ENCODE measurements at places on chromosomes 13 and 19. TPM values are rescaled to one million over a fixed set of nuclear protein-coding genes. Genes with fewer than 3 reads are reported as not detected.

DNA sequence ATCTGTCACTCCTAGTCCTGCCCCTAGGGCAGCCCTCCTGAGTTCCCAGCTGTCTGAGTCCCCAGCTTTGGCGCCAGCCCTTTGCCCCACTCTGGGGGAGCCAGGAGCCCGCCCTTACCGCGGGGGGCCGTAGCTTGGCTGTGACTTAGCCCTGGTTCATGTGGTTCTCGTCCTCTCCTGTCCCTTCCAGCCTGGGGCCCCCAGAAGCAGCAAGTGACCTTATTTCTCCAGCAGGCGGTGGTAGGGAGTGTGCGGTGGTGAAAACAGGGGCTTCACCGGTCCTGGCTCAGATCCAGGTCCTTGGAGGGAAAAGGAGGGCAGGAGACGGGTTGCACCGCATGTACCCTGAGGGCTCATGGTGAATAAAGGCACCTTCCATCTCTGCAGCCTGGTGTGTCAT lies 7.9 kb downstream of the GIPC3 start:
- no peak for DNase-seq

- no peak for DNase-seq
Observed at GRCh38 chr19:17720440-17720839, 1.2 kb downstream of the MAP1S start.

DNA sequence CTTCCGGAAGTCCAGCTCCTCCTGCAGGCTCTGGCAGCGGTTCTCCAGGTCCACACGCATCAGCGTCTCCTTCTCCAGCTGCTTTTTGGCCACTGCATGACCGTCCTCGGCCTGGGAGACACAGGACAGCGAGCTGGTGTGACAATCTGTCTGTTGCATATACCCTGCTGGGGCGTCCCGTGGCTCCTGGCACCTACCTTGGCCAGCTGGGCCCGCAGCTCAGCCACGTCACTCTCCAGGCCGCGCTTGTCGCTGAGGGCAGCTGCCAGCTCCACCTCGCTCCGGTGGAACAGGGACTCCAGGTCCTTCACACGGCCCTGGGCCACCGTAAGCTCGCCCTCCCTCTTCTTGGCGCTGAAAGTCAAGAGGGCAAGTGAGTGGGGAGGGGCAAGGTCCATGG lies 10.8 kb upstream of the TIMM13 start:
- DNase-seq = no peak

DNA sequence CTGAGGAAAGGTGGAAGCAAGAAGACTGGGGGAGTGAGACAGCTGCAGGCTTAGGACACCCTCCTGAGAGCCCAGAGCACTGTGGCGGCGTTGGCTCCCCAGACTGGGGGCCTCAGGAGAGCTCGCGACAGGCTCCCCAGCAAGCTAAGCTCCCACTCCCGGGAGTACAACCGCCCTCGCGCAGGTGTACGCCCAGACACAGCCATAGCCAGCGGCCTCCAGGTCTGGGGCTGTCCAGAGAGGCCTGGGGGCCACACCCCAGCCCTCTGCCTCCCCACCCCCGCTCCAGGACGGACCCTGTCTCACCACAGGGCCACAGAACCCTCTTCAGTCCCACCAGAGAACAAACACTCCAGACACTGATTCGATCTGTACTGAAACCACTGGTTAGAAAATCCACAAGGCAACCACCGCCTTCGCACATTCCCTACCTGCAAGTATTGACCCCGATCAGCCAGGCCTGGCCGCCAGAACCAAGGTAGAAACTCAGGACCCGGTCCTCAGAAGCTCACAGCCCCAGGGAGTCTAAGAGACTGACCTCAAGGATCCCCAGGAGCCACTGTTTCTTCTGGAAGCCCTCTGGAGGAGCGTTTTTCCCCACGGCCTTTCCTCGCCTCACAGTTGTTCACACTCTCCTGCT lies 16.3 kb downstream of the ZIC5 start:
- no peak for DNase-seq

GRCh38 chr13:30776661-30777060 lies 41.3 kb downstream of the ALOX5AP start:
- no peak for DNase-seq

DNA sequence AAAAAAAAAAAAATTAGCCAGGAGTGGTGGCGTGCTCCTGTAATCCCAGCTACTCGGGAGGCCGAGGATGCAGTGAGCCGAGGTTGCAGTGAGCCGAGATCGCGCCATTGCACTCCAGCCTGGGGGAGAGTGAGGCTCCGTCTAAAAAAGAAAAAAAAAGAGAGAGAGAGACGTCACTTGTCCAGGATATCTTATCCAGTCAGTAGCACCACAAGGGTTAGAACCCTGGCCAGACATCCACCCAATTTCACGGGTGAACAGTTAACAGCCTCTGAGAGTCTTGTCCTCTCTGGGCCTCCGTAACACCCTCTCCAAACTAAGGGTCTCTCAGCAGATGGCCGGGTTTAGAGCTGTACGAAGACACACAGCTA lies 917 bp upstream of the CLPTM1 start:
- DNase-seq = no peak

DNA sequence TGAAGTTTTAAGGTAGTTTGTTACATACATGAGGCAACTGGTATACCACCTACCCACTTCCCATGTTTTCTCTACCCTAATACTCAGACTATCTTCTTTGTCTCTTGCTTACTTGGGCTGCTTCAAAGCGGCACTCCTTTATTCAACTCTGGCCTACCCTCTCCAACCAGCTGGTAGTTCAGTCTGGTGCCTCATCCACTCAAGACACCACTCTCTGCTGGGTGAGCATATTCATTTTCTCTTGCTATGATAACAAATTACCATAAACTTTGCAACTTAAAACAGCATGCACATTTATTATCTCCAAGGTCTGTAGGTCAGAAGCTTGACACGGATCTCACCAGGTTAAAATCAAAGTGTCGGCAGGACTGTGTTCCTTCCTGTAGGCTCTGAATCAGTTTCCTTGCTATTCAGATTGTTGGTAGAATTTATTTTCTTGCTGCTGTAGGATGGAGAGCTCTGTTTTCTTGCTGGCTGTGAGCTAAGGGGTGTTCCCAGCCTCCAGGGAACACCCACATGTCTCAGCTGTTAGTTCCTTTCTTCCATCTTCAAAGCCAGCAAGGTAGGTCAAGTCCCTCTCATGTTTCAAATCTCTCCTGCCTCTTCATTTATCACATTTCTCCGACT lies 666.0 kb downstream of the DIAPH3 start:
- DNase-seq = no peak

GRCh38 chr13:31803311-31803710 lies 64.0 kb downstream of the RXFP2 start:
- no peak for DNase-seq

- DNase-seq = no peak
Observed at GRCh38 chr13:60331249-60332012, 65.6 kb upstream of the TDRD3 start.

GRCh38 chr13:41132512-41133152 lies at the start of gene KBTBD6:
Gene KBTBD6 (minus strand): TSS chr13:41132802. CDS start chr13:41132511, 291 bp downstream.
- DNase-seq = peak; percentile 96

DNA sequence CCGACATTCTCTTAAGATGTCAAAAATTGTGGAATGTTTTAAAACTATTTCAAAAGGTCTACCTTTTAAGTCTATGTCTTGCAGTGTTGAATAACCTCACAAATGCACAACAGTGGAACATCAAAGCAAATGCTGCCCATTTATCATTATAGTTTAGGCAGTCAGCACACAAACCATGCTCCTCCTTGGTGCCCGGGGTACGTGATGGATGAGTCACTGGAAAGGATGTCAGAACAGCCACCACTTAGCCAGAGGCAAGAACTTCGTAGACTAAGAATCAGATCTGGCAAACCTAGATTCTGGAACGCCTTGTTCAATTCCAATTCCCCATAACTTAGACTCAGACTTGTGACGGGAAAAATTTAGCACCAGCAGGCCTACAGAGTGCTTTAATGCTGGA lies 343.6 kb downstream of the FGF9 start:
- DNase-seq = peak; percentile 67

DNA sequence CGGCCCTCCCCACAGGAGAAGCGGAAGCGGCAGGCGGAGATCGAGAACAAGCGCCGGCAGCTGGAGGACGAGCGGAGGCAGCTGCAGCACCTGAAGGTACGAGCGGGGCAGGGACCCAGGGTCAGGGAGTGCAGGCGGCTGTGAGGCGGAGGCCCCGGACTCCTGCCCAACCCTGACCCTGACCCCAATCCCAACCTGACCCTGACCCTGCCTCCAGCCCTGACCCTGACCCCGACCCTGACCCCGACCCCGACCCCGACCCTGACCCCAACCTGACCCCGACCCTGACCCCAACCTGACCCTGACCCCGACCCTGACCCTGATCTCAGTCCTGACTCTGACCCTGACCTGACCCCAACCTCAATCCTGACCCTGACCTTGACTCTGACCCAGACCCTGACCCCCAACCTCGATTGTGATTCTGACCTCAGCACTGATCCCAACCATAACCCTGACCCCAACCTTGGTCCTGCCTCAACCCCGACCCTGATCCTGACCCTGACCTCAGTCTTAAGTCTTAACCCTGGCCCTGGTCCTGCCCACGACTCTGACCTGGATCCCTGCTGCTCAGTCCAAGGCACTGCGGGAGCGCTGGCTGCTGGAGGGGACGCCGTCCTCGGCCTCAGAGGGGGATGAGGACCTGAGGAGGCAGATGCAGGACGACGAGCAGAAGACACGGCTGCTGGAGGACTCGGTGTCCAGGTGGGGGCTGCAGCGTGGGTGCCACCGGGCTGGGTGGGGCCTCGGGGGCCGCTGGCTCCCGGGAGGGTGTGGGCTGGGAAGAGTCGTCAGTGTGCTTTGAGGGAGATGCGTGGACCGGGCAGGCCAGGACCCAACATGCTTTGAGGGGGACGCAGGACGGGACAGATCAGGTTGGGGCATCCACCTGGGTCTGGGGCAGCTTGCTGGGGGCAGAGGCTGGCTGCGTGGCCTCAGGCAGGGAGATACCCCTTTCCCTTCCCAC lies 18.5 kb downstream of the PALM start:
- DNase-seq = no peak

DNA sequence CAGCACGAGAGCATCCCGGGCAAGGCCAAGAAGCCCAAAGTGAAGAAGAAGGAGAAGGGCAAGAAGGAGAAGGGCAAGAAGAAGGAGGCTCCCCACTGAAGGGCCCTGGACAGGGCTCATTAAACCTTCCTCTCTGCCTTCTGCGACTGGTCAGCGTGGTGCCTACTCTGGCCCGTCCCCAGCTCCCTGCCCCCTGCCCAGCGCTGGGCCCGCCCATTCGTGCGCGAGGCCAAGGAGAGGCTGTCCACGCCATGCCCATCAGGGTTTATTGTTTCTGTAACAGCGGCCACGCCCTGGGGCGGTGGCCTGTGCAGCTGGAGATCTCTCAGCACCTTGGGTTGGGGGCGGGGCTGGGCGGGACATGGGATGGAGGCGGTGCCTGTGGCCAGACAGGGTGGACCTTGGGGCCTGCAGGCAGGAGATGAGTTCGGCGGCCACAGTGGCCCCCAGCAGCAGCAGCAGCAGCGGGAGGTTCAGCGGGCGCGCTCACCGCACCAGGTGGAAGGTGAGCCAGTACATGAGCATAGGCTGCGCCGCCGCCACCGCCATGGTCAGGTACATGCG lies 897 bp downstream of the C19orf33 start:
- no peak for DNase-seq

DNA sequence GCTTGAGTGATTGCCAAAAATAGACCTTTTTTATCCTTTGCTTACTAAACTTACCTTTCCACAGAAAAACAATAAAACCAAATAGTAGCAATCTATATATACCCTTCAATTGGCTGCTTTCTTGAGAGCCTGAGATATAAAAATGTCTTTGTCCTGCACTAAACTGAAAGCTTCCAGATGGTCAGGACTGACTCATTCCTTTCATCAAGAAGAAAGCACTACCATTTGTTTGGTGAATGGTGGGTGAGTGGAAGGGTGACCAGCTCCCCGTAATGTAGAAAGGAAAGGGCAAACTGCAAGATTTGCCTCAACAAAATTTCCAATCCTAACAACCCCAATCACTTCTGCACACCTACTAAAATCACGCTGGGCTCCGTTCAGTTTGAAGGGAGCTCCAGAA lies 67.8 kb downstream of the SACS start:
- no peak for DNase-seq

DNA sequence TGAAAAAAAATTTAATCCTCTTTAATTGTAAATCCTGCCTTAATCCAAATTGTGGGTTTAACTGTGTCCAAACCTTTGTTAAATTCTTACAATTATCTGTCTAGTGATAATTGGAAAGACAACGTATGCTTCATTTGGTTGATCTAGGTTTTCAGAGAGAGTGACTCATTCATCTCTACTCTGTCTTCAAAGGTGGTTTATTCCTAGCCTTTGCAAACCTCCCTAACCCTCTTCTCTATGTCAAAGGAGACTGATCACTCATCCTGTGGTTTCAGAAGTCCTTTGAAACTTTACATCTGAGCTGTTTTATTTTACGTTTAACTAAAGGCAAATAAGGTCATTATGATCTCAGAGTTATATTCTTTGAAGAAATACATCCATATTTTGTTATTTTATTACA lies 8.8 kb upstream of the OXGR1 start:
- no peak for DNase-seq

GRCh38 chr19:18843960-18844359 lies 12.2 kb downstream of the UPF1 start:
- no peak for DNase-seq

DNA sequence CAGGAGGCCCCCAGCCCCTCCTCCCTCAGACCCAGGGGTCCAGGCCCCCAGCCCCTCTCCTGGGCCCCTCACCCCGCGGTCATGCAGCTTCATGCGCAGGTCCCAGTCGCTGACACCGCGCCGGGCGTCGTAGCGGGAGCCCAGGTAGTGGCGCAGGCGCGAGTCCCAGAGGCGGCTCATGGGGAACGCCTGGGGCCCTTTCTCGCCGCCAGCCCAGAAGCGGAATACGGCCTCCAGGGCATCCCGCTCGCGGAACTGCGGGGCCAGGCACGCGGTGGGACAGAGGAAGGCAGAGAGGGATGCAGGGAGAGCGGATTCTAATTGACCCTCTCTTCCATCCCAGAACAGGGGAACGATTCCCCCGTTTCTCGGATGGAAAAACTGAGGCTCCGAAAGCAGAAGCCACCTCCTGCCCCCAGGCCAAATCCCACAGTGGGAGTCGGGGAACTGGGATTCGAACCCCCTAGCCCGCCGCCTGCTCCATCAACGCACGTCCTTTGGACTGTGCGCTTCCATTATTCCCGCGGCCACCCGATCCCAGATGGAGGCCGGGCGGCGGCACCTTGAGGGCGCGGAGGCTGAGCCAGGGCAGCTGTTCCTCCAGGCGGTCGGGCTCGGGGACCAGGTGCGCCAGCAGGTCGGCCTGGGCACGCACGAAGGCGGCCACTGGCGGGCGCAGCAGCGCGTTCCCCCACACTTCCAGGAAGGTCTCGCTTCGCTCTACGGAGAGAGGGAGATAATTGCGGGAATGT lies 4.2 kb upstream of the TNNI3 start:
- no peak for DNase-seq

- DNase-seq = no peak
Observed at GRCh38 chr13:101155920-101156319, 260.4 kb downstream of the NALCN start.

ZNF536 gene
- total RNA-seq = 0.41 TPM

BEST2 gene
- total RNA-seq = not detected

NR2C2AP gene
- 48.1 TPM for total RNA-seq

C19orf47 gene
- 4.3 TPM for total RNA-seq

SBK2 gene
- not detected for total RNA-seq
